Stimulated activated CD8-positive, alpha-beta memory T cell treated with anti-CD3 and anti-CD28 coated beads, Interleukin-2, amount 100 ng/mL, for 48 hours (primary cell): ENCODE measurements at places on chromosomes 11 and 22.

DNA sequence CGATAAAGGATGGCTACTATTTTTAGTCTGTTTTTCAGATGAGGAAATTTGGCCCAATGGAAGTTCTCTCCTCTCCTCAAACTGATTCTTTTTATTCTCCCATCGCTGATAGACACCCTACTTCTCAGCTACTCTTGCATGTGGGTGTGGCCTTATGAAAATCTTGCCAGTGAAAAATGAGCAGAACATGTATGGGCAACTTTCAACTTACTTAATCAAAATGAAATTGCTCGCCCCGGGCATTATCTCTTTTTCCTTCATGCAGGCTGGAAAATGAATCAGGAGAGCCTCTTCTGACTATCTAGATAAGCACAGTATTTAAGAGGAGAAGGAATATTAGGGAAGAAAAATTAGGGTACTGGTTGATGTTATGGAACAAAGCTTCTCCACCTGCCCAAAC is 2354.7 kb upstream of the RAG2 start:
- no peak for DNase-seq

- no peak for DNase-seq
Observed at GRCh38 chr22:37008365-37008764, 10.9 kb downstream of the TST start.

- no peak for DNase-seq
Observed at GRCh38 chr11:71117311-71117710, 135.1 kb downstream of the SHANK2 start.

GRCh38 chr22:37627545-37627944 is 11.9 kb upstream of the SH3BP1 start:
- no peak for DNase-seq

GRCh38 chr22:34784056-34784455 is 281.9 kb upstream of the ISX start:
- no peak for DNase-seq

DNA sequence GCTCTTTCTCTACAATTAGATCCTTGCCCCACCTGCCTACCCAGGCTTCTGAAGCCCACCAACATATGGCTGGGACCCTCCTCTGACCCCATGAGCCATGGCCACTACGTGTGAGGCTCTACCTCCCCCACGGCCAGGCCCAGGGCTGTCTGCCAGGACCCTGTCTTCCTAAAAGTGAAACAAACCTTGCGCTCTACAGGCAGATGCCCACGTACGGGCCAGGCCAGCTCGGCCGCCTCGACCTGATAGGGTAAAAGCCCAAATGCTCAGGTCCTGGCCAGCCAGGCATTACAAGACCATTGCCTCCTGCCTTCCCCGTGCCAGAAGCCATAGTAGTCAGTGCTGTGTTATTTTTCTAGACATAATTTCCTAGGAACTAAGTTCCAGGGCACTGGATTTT is 1496.4 kb downstream of the BRD1 start:
- DNase-seq, result no peak

DNA sequence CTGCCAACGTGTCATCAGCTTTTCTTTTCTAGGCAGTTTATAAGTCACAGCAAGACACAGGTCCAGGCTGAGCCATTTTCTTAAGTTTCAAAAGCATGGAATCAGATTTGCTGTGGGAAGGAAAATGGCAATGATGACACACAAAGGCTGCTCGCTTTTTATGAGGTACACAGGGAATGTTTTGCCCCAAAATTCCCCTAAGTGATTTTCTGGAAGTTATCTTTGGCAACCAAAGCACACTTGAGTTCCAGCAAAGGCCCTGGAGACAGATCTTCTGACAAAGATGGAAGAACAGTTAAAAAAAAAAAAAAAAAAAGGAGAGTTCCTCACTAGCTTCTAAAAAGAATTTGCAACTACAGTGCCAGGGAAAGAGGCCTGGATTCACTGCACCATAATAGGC is 260.8 kb downstream of the LARGE1 start:
- DNase-seq, result no peak

GRCh38 chr22:40399621-40400020 is 29.2 kb downstream of the SGSM3 start:
- no peak for DNase-seq

DNA sequence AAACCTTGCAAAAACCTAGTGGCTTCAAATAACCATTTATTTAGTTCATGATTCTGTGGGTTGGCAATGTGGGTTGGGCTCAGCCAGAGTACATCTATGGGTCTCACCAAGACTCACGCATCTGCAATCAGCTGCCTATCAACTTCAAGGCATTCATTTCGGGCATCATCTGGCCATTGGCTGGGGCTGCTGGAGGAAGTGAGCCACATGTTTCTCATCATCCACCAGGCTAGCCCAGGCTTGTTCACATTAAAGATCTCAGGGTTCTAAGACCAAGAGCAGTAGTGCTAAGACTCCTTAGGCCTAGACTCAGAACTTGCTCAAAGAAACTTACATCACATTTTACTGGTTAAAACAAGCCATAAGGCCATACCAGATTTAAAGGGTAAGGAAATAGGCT is 478.9 kb upstream of the ARHGAP42 start:
- DNase-seq, result no peak

DNA sequence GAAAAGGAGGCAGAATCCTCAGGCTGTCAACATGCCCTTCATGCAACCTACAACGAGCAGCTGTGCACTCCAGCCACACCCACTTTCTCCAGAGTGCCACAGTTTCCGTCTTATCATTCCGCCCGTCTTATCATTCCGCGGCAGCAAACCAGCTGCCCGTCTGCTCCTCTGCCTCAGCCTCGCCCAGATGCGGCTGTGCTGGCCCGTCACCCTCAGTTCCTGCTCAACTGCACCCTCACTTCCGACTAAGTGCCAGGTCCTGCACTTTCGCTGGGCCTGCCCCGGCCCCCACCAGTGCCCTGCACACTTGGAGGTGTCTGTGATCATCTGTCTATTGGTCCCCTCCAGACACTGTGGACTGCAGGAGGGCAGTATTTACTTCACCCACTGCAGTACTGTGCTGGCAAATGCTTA is 43.7 kb downstream of the MICAL3 start:
- no peak for DNase-seq

DNA sequence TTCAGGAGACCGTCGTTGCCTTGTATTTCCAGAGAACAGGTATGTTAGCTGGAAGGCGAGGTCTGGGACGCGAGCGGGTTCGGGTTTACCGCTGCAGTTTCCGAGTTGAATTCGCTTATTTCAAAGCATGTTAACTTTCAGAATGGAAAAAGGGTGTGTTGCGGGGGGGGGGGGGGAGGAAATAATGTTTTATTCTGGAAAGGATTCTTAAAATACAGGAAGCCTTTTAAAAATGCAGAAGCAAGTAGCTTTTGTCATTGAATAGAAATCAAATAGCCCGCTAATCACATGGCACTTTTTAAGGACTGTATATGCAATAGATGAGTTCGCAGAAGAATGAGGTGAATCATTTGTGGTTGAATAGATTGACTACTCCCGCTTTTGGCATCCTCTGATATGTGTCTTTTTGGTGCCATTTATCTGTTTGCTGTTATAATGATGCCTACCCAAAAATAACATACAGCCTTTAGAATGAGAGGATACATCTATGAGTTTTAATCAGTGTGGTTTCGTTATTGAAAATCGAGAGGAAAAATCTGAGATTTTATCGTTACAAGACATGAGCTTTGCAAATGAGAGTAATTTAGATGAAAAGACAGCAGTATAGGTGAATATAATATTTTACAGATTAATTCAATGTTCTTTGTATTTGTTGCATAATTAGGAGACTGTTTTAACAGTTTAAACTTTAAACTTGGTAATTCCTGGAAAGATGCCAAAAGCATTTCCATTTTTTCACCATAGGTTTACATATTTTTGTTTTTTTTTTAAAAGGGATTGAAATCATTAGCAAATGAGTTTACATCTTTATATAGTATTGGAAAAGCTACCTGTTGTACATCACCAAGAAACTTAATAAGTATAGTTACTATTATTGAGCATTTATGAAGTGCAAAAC is 1.7 kb downstream of the PDE3B start:
- no peak for DNase-seq

DNA sequence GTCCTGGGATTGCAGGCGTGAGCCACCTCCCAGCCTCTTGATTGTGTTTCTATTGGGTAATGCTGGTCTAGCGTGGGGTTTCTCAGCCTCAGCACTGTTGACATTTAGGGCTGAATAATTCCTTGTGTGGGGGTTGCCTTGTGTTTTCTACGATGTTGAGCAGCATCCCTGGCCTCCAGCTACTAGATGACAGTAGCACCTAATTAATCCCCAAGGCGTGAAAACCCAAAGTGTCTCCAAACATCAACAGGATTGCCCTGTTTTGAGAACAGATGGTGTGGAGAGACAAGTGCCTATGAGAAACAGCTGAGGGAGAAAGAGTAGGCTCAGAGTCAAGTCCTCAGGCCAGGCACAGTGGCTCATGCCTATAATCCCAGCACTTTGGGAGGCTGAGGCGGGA is 67.2 kb downstream of the SGSM1 start:
- DNase-seq, result no peak

DNA sequence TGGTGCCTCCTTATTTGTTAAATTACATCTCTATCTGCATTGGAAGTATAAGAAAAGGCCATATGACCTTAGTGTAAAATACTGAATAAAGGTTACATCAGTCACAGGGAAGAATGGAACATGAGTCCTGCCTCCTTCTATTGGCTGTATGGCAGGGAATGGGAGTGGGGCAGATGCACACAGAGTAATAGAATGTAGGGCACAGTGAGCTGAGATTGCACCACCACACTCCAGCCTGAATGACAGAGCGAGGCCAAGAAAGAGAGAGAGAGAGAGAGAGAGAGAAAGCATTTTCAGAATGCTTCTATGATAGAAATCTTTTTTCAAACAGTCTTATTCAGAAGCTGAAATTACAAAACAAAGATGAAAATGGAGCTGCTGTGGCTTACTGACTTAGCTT is 58.8 kb downstream of the SLN start:
- no peak for DNase-seq

DNA sequence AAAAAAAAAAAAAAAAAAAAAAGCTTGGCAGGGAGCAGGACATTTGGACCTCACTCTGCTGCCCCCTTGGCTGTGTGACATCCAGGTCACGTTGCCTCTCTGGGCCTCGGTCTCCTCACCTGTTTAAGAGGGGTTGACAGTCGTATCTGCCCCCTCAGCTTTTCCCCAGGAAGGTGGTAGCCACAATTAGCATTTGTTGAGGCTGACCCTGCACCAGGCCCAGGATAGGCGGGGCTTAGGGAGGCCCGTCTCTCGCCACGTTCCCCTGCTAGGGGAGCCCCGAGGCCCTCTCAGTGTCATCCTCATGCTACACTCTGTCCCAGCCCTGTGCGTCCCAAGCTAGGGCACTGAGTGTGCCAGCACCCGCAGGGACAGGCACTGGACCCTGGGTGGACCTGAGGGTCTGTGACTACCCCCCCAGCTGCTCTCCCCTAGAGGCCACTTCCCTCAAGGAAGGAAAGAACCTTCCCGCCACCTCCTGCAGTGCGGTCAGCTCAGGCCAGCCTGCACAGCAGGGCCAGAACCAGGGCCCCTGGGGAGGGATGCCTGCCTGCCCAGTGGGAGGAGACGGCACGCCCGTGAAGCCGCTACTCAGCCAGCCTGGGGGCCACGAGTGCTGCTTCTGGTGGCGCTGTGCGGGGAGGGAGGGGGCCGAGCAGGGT is 38.5 kb upstream of the PPARA start:
- no peak for DNase-seq

DNA sequence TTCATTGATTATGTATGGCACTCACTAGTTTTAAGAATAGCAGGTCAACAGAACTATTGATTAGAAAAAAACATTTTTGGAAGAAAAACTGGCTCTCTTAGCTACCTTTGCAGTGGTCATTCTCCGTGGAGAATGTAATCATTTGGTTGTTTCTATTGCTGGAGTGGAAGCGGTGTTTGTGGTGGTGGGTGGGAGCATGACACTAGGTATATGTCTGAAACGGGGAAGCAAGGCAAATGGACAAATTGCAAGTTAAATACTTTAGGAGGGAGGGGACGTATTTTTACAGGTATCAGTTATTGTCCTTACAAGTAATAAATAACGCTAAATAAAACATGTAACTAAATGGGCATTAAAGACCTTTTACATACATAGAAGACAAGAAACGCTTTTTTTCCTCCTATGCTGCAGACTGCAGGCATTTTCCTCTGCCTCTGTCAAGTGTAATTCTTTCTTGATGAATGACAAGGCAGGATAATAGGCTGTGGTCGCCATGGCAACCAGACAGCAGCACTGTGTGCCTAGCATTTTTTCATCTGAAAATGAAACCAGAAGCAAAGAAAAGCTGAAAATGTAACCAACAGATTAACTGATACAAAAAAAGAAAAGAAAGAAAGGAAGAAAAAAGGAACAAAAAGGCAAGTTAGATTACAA is 46.2 kb downstream of the BLID start:
- DNase-seq, result no peak

DNA sequence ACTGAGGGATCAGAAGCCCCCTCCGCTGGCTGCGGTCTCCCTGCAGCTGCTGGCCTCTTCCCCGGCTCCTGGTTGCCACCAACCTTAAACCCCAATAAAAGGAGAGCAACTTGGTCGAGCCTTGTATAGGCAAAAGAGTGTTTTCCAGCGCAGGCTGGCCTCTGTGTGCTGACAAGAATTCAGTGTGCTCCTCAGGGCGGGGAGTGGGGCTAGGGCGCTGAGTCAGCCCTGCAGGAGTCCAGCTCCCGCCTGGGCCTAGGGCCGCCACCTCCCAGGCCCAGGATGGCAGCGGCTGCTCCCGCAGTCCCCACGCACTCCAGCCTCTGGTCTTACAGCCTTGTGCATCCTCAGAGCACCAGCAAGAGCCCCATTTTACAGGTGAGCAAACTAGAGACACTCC is at the start of gene SHISAL1:
SHISAL1 (minus strand) TSS at position 186 of the 400 bp plus-strand sequence. CDS start 12,006 bp downstream, outside the sequence.
- DNase-seq, result no peak

DNA sequence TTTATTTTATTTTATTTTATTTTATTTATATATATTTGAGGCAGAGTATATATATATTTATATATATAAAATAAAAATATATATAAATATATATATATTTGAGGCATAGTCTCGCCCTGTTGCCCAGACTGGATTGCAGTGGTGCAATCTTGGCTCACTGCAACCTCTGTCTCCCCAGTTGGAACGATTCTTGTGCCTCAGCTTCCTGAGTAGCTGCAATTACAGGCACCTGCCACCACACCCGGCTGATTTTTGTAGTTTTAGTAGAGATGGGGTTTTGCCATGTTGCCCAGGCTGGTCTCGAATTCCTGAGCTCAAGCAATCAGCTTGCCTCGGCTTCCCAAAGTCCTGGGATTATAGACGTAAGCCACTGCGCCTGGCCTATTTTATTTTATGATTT is 31.4 kb downstream of the ACO2 start:
- DNase-seq, result no peak

- peak; percentile 9 for DNase-seq
Observed at GRCh38 chr11:1640076-1640946, 10.7 kb downstream of the KRTAP5-5 start.

- peak; percentile 58 for DNase-seq
Observed at GRCh38 chr11:111378861-111379601, at the start of gene POU2AF1. TSS of gene POU2AF1 (minus strand) at chr11:111379275. CDS start at chr11:111379177, 98 bp downstream.
